Stimulated activated CD4-positive, alpha-beta T cell treated with anti-CD3 and anti-CD28 coated beads, Interleukin-2, amount 100 ng/mL, for 4 hours (primary cell): ENCODE measurements at places on chromosomes 16 and 17.

- DNase-seq: no peak
Measured at GRCh38 chr16:66293932-66294331, 72.6 kb upstream of the CDH5 start.

- DNase-seq: no peak
Measured at GRCh38 chr16:70342016-70342415, 4.7 kb upstream of the DDX19A start.

DNA sequence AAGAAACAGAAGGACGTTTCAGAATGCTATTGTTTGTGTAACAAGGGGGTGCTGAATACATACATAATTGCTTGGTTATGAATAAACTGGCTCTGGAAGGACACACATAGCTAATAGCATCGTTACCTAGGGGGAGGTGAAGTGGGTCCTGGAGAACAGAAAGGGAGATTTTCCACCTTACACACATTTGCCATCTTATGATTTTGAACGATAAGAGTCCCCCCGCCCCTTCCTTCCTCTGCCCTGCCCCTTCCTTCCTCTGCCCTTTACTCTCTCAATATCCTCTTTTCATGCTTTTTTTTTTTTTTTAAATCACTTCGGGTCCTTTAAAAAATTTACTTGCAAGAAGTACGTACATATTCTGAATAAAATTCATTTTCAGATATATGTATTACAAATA is 902 bp upstream of the DHRS7B start:
- peak; percentile 50 for DNase-seq

- DNase-seq: no peak
Measured at GRCh38 chr17:58412961-58413586, 4.3 kb downstream of the RNF43 start.

GRCh38 chr17:4708436-4708835 is 2.0 kb upstream of the ARRB2 start:
- DNase-seq: no peak

DNA sequence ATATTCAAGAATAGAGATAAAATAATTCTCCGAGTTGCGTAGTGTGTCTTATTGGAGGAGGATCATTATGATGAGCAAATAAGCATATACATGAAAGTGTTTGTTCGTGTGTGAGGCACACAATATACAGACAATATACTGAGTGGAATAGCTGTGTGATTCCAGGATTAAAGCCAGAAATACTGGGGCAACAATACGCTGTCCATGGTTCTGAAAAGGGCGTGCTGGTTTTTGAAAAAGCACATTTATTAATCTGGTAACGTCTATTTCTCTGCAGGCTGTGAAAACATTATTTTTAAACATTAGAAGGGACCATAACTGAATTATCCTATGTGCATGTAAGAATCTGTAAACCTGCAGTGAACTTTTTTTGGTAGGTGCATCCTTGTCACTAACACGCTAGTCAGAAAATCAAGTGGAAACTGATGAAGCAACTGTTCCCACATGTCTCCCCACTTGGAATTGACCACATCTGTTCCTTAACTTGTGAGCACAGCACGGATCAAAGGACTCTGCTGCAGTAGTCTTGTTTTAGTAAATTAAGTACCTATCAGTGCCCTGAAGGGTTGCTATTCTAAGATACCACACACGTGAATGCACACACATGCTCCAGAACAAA is 346.0 kb downstream of the GRIN2A start:
- no peak for DNase-seq

GRCh38 chr16:1941162-1942046 is 1.6 kb downstream of the MSRB1 start:
- DNase-seq: no peak

- no peak for DNase-seq
Measured at GRCh38 chr16:86355531-86355930, 154.8 kb upstream of the FOXF1 start.

GRCh38 chr16:58026139-58026704 is 668 bp downstream of the MMP15 start:
- no peak for DNase-seq

GRCh38 chr17:4100883-4101756 is 41.7 kb downstream of the ZZEF1 start:
- no peak for DNase-seq

GRCh38 chr16:81918927-81919326 is 92.3 kb downstream of the SDR42E1 start:
- no peak for DNase-seq

- no peak for DNase-seq
Measured at GRCh38 chr16:53952215-53953208, 248.6 kb downstream of the FTO start.

GRCh38 chr17:6713130-6713917 is at the start of gene SLC13A5:
Gene SLC13A5 (minus strand): TSS chr17:6713369. CDS start chr17:6713333, 36 bp downstream.
- DNase-seq: no peak

GRCh38 chr16:89089120-89089519 is 4.5 kb upstream of the ACSF3 start:
- DNase-seq: no peak

DNA sequence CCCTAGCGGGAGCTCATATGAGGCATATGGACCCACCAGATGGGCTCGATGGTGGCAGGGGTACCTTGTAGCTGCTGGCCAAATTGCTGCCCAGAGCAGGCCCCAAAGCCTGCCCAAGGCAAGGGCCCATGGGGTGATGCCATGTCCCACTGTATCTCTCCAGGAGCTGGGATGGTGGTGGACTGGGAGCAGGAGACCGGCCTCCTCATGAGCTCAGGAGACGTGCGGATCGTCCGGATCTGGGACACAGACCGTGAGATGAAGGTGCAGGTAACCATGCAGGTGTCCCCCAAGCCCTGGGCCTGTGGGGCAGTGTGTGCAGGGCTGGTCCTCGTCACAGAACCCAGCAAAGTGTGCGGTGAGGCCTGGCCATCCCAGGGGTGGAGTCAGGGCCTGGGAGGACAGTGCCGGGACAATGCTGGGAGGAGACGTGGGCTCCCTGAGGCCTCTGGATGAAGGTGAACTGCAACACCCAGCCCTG is 34.1 kb upstream of the CHMP6 start:
- DNase-seq: no peak

GRCh38 chr16:85006639-85007038 is 4.7 kb downstream of the ZDHHC7 start:
- no peak for DNase-seq

GRCh38 chr16:11450136-11450535 is 104.9 kb downstream of the RMI2 start:
- DNase-seq: no peak

- peak; percentile 52 for DNase-seq
Measured at GRCh38 chr17:75587675-75588595, at the start of gene MYO15B. Gene MYO15B (plus strand): TSS chr17:75587800. CDS start chr17:75588058, 258 bp downstream.

DNA sequence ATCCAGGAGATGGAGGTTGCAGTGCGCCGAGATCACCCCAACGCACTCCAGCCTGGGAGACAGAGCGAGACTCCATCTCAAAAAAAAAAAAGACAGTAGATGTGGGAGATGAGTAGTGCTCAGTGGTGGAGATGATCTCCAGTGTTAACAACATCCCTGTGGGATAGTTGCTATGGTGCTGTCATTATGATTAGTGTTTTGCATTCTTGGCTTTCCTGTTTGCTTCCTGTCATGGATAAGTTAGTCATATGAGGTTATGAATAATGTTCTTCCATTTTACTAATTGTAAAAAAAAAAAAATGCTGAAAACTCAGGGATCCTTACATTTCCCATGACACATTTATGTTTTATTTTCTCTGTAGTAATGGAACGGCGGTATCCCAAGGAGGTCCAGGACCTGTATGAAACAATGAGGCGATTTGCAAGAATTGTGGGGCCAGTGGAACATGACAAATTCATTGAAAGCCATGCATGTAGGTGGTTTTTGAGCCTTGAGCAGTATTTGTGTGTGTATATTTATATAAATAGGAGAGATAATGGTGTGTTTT is 24.5 kb upstream of the DUSP14 start:
- no peak for DNase-seq

DNA sequence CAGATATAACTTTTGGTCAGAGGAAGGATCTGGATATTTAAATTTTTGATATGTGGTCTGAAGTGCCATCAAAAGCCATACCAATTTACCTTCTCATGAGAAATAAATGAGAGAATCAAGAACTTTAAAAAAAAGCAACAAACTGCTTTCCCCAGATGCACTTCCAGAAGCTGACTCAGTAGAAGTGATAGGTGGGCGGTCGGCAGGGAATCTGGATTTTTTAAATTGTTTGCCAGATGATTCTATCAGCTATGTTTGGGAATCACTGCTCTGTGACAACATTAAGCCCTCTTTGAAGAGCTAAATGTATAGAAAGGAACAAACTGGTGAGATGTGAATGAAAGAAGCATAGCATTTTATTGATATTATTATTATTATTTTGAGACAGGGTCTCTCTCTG is 19.2 kb downstream of the CDH3 start:
- no peak for DNase-seq

DNA sequence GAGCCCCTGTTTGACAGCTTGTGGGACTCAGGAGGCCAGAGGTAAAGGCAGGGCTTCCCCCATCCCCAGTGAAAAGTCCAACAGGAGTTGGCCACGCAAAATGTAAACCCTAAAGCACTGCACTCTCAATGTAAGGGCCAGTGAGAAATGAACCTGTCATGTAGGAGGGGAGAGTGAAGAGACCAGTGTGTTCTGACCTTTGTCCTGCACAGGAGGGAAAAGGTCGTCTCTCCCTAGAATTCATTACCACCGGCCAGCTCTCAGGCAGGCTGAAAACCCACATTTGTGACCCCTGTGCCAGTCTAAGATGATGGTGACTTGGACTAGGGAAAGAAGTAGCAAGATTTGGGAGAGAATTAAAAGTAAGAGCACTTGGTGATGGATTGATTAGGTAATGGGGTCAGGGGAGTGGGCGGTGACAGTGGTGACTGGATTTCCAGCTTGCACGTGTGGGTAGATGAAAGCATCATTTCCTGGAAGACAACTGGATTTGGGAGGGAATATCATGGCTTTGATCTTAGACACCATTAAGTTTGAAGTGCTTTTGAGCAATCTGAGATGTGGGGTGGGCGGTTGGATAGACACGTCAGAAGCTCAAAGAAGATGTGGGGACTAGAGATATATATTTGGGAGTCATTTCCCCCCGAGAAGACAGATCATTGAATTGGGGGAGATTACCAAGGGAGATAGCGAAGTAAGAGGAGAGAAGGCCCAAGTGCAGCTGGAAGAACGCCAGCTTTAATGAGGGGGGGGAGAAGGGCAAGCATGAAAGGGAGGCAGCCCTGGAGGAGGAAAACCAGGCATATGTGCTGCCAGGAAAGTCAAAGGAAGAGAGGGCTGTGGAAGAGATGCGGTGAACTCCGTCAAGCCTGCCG is 119.5 kb downstream of the NTN1 start:
- no peak for DNase-seq

- no peak for DNase-seq
Measured at GRCh38 chr16:84228256-84228838, 11.5 kb downstream of the KCNG4 start.

GRCh38 chr17:7156342-7156940 is 22.7 kb downstream of the ASGR1 start:
- DNase-seq: no peak

- DNase-seq: no peak
Measured at GRCh38 chr16:83819361-83819760, 11.6 kb downstream of the HSBP1 start.

DNA sequence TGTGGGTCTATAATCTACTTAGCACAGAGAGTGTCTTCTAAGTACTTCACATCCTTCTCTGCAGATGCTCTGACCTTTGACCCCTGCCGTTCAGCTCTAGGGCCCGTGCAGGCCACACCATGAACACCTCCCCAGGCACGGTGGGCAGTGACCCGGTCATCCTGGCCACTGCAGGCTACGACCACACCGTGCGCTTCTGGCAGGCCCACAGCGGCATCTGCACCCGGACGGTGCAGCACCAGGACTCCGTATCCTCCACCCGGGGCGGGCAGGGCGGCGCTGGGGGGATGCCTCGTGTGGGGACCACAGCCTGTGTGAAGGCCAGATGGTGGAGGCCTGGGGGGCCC is 686 bp downstream of the MLST8 start:
- DNase-seq: no peak

GRCh38 chr16:84487358-84487757 is 17.1 kb downstream of the MEAK7 start:
- no peak for DNase-seq

- no peak for DNase-seq
Measured at GRCh38 chr16:25264597-25264996, 7.0 kb upstream of the ZKSCAN2 start.

- no peak for DNase-seq
Measured at GRCh38 chr17:57730026-57730701, 14.9 kb downstream of the CCDC182 start.

GRCh38 chr16:57807968-57808528 is 5.8 kb upstream of the KIFC3 start:
- peak; percentile 40 for DNase-seq

GRCh38 chr16:26524281-26524680 is 542.4 kb upstream of the C16orf82 start:
- DNase-seq: no peak

- DNase-seq: no peak
Measured at GRCh38 chr17:5592382-5592781, 8.1 kb upstream of the NLRP1 start.

- no peak for DNase-seq
Measured at GRCh38 chr17:56642424-56642823, 48.9 kb downstream of the NOG start.

DNA sequence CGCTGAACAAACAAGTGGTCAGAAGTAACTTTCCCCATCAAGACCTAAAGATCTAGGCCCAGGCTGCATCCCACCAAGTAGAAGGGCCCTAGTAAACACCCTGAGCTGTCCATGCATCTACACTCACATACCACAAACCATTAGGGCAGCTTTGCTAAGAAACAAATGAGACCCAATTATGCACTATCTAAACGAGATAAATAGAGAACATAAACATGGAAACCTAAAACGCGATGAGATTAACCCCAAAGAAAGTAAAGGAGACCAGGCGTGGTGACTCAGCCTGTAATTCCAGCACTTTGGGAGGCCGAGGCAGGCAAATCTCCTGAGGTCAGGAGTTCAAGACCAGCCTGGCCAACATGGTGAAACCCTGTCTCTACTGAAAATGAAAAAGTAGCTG is 5.8 kb downstream of the TXNDC11 start:
- no peak for DNase-seq

DNA sequence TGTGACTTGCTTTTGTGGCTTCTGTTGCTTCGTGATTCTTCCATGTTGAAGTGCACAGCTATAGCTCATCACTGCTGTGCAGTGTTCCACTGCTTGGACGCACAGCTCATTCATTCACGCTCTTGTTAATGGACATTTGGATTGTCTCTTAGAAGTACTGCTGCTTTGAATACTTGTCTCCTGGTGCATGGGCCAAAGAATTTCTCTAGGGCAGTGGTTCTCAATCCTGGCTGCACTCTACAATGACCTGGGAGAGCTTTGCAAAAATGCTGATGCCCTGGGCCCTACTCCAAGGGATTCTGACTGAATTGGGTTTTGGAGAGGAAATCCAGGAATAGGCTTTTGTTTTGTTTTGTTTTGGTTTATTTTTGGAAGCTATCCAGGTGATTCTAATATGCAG is 20.0 kb downstream of the CCL17 start:
- no peak for DNase-seq

DNA sequence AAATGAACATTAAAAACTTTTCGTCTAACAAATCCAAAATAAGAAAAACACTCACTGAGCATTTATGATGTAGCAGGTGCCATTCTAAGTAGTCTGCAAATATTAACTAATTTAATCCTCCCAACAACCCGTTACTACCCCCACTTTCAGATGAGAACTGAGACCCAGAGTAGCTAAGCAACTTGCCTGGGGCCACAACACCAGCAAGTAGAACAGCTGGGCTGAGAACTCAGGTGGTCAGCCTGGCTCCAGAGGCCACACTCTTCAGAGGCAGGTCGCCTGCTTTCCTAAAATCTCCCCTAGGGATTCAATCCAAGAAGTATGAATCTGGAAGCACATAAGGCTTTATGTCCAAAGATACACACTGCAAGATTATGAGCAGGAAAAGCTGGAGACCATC is 6.2 kb downstream of the MBTPS1 start:
- DNase-seq: no peak
